OCI-LY7 (cell line): ENCODE measurements at places on chromosomes 3 and 15. TPM values are rescaled to one million over a fixed set of nuclear protein-coding genes. Genes with fewer than 3 reads are reported as not detected.

GRCh38 chr15:80485370-80486164, 81.4 kb downstream of the ARNT2 start:
- no peak for DNase-seq

- no peak for DNase-seq
Measured at GRCh38 chr15:76575679-76576078, 239.1 kb downstream of the ISL2 start.

The OR5AC2 gene
- total RNA-seq = not detected in 2 replicates

The P2RY14 gene
- total RNA-seq = not detected in 2 replicates

GRCh38 chr3:192130534-192131132, 596.7 kb downstream of the FGF12 start:
- DNase-seq = peak; percentile 83

GRCh38 chr3:192186498-192186897, 540.8 kb downstream of the FGF12 start:
- no peak for DNase-seq

- peak; percentile 22 for DNase-seq
Measured at GRCh38 chr3:98532275-98532637, 478 bp downstream of the GPR15 start.

DNA sequence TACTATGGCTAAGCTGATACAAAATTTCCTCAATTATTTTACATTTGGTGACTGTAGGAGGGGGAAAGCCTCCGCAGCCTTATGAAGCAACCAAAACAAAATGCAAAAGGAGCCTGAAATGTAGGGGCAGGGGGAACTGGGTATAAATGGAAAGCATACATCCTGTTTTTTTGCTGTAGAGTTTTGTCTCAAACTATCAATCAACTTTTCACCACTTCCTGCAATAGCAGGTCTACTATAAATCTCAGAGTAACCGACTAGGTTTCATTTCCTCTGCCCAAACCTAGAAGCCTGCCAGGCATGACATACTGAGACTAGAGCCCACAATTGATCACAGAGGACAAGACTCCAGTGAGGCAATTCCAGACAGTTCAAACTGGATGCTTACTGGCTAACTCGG, 91.3 kb downstream of the SHQ1 start:
- peak; percentile 95 for DNase-seq

GRCh38 chr3:171563298-171563697, 103.1 kb upstream of the TNIK start:
- DNase-seq = no peak

The IGDCC3 gene
- total RNA-seq = not detected in 2 replicates

DNA sequence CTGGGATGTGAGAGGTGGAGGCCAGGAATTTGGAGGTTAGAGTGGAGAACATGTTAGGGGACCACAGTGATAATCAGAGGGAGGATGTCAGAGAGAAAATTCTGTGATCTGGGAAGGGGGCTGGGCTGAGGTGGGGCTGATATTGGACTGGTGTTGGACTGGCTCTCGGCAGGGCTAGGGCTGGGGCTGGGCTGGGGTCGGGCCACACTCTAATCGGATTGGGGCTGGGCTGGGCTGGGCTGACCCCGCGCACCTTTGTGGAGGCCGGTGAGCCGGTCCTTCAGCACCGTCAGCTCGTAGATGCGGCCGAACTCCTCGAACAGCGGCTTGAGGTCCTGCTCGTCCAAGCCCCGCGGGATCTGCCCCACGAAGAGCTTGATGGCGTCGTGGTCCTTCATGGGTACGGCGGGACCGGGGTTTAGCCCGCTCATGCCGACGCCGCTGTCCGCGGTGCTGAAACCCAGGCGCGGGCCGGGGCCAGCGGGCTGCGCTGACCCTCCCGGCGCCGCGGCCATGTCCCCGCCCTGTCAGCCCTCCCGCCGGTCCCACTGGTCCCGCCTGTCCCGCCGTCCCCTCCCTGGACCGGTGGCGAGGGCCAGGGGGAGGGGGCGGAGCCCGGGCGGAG, 485 bp downstream of the CELF6 start:
- DNase-seq = no peak

- DNase-seq = peak; percentile 65
Measured at GRCh38 chr3:62727536-62727935, 147.7 kb downstream of the CADPS start.

GRCh38 chr3:55842204-55842603, 355.1 kb upstream of the WNT5A start:
- no peak for DNase-seq

DNA sequence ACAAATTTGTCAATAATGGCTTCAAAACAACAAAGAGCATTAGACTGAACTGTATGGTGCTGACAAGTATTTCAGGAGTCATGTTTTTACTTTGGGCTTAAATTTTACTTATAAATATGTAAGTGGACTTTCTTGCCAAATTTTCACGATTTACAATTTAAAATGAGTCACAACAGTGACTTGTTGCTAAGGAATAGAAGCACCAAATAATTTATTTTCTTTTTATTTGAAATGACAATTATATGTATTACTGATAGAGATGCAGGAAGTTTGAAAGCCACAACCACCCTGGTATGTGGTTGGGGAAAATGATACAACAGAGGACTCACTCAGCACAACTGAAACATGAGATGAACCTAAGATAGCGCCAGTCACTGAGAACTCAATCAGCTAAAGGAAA, 90.3 kb downstream of the FMN1 start:
- no peak for DNase-seq

- DNase-seq = no peak
Measured at GRCh38 chr15:65057549-65057940, 10.2 kb downstream of the RASL12 start.

GRCh38 chr3:127768346-127769008, 53.8 kb downstream of the MGLL start:
- no peak for DNase-seq

DNA sequence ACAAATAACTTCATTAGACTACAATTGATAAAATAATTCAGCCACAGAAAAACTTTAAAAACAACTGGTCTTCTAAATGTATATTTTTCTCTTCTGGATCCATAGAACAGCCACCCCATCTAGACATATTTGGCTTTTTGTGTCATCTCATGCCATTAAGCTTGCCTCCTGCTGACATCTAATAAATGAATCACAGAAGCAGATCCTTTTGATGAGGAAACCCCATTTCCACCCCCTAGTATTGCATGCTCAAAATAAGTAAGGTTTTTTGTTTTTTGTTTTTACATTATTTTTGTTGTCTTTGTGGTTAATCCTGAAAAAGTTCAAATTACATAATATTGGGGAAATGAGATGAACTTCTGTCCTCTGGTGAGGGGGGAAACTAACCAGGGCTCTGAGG, 94.8 kb downstream of the DUT start:
- DNase-seq = no peak

The SPRED1 gene
- 19.9 and 21.1 TPM in 2 replicates for total RNA-seq

The CCDC80 gene
- 0.28 and 0.59 TPM in 2 replicates for total RNA-seq

The SLC28A1 gene
- not detected in 2 replicates for total RNA-seq

- DNase-seq = peak; percentile 31
Measured at GRCh38 chr3:71389191-71389590, 194.3 kb downstream of the FOXP1 start.

The MORC1 gene
- total RNA-seq = not detected in 2 replicates

The LTF gene
- total RNA-seq = not detected in 2 replicates

- DNase-seq = no peak
Measured at GRCh38 chr3:196499061-196499460, 4.5 kb downstream of the RNF168 start.

The SLC6A6 gene
- total RNA-seq = 44.6 and 51.8 TPM in 2 replicates

DNA sequence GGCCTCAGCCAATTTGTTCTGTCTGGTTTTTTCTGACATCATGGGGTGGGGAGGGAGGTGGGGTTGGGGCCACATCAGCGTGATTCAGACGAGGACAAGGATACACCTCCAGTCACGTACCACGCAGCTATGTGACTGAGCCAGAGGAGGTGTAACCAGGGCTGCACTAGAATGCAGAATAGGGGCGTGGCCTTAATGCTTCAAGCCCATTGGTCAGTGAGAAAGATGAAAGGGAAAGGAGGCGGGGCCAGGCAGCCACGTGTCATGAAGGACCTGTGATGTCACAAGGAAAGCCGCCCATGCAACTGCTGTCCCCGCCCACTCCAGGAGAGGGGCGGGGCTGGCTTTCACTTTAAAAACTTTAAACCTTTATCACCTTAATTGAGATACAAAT, at the start of gene GOLGA6L2:
TSS of gene GOLGA6L2 (minus strand) at position 137 of the 394 bp plus-strand sequence. CDS start at position 75, 62 bp downstream.
- DNase-seq = peak; percentile 8

The ZIC4 gene
- total RNA-seq = not detected in 2 replicates

DNA sequence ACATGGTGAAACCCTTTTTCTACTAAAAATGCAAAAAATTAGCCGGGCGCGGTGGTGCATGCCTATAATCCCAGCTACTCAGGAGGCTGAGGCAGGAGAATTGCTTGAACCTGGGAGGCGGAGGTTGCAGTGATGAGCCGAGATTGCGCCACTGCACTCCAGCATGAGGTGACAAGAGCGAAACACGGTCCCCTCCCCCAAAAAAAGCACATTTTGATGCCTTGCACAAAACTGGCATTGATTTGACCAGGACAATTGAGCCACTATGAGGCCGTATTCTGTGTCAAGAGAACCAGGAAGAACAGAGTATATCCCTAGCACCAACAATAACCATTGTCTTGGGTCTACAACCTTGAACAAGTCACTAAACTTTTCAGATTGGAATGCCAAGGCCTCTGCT, 50.6 kb downstream of the SH3BP5 start:
- no peak for DNase-seq

The CHRD gene
- 0.07 TPM in 1 of 2 replicates, not detected in the other for total RNA-seq

The IDH3A gene
- 128 and 140 TPM in 2 replicates for total RNA-seq
